ENCODE measurements at places on chromosomes 3 and 15.

DNA sequence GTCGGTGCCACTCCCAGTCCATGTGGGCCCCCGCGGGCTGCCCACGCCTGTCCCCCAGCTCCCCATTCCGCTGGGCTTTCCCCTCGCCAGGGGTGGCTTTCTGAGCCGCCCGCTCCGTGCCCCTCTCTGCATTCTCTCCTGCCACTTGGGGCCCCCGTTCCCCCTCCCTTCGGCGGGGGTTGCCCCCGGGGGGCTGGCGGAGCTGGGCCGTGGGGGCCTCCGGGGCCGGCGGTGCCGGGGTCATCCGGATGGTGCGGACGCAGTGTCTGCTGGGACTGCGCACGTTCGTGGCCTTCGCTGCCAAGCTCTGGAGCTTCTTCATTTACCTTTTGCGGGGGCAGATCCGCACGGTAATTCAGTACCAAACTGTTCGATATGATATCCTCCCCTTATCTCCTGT lies 46.5 kb downstream of the GRAMD1C start:
- DNase-seq: no peak

- no peak for DNase-seq
Observed at GRCh38 chr15:65805019-65805745, 13.1 kb upstream of the DENND4A start.

DNA sequence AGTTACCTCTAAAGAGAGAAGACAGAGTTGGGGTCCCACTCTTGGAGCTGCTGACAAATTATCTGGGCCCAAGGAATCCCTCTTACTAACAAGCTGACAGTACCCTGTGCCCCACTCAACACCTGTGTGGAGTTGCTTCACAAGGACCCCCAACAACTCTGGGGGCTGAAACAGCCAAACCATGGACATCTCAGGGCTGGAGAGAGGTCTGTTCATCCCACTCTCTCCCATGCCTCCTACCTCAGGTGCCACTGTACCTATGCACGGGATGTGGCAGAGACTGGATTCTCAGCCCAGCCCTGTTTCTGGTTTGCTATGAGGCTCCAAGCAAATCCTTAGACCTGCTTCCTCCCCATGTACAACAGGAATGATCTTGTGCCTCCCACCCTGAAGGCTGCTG lies 101.7 kb downstream of the ETFA start:
- no peak for DNase-seq

GRCh38 chr15:50235794-50236193 lies 29.7 kb downstream of the HDC start:
- no peak for DNase-seq

GRCh38 chr15:42591238-42591934 lies 16.0 kb downstream of the STARD9 start:
- DNase-seq: no peak

DNA sequence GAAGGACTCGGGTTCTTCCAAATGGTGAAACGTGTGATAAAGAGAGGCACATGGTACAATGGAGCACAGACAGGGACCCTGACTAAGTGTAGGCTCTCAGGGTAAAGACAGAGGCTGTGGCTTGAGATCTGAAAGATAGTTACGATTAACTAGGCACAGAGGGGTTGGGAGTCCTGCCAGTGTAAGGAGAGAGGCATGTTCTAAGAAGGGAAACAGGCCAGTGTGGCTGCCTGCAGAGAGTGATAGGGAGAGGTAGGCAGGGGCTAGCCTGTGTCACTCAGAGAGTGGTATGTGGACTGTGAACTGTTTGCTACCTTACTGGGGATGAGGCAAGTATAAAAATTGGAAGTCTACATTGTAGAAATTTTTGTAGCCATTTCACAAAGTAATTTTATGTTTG lies 109.5 kb downstream of the PEX5L start:
- no peak for DNase-seq

GRCh38 chr15:88020806-88021205 lies 235.7 kb downstream of the NTRK3 start:
- no peak for DNase-seq

- DNase-seq: no peak
Observed at GRCh38 chr15:45332694-45333093, 45.6 kb downstream of the GATM start.

DNA sequence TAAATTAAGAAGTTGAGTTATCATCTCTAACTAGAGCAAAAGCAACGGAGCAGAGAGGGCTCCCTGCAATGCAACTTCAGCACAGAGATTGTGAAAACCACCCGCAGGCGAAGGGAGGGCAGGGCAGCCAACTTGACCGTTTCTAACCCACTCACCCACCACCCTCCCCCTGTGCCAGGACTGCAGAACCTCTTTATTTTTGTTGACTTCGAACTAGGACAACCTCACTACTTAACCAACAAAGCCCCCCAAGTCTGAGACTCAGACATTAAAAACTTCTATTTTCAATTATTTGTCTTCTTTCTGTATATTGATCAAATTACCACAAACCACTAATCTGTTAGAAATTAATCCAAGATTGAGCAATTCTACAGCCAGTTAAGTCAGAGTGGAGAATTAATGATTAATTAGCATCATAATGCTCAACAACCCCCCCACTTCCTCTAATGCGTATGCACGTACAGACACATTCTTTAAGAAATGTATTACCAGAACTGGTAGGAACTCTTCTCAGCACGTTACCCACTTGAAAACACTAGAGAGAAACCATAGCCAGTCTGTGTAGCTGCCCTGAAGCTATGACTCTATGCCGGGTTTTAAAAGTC lies 2.0 kb downstream of the MGLL start:
- DNase-seq: no peak

Measured in GM13976 (cell line).